ENCODE measurements at places on chromosomes 2 and 18. TPM values are rescaled to one million over a fixed set of nuclear protein-coding genes. Genes with fewer than 3 reads are reported as not detected.
A peak's percentile ranks its signal among the peaks of the same experiment; 100 is the strongest.

DNA sequence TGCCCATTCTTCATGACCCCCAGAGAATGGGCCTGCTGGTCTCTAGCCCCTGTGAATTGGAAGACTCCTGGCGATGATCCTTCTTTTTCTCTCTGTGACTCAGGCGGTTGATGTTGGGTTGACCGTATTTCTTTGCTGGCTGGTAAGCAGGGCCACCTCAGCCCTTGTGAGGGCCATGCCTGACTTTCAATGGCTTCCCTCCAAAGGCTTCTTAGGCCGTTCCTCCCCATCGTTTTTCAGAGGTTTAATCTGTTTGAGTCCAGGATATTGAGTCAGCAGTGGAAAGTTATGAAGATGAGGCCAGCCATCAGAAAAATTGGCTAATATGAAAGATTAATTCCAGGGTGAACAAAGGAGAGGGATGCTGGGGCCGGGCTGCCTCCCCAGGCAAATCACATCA, 13.6 kb downstream of the HPCAL1 start:
- no peak for DNase-seq

DNA sequence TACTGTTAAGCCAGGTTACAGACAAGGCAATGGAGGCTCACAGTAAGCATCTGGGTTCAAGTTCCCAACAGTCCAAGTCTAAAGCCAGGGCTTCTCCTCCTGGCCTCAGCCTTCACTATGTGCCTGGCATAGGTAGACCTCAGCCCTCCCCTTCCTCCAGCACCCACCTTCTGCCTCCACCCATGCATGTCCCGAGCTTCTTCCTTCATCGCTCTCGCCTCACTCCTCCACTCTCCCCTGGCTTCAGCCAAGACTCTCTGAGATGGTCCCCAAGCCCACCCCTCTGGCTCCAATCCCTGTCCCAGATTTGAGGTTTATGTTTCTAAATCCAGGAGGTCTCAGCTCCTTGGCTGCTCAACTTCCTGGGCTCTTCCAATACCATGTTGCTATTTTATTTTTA, 26.9 kb downstream of the CENPA start:
- no peak for DNase-seq

DNA sequence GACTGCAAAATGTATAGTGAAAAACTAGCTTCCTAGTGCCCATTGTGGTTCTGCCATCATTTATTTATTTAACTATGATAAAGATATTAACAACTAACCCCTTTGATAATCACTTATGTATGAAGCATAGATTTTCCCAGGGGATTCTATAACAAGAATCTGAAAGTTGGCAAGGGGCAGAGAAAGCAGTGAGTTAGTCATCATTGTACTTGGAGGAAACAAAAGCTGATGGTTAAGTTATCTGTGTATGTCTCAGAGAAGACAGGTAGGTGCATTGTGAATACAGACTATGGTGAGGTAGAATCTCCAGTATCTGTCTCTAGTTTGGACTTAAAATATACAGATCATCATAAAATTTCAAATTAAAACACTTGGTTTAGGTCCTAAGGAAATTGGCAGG, 2159.1 kb upstream of the CELF4 start:
- DNase-seq, result peak; percentile 10

DNA sequence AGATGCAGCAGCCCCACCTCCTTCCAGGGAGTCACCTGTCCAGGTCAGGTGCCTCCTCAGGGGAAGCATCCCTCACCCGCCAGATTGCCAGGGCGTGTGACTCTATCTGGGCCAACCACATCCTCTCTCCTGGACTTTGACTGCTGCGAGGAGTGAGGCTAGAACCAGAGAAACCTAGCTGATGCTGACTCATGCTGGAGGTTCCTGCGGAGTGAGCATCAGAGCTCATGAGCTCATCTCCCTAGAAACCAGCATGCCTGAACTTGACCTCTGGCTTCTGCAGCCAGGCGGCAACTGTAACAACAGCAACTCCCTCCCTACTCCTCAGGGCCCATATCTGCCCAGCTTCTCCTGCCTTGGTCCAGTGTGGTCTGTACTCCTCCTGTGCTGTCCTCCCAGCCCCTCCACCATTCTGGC, 28.3 kb upstream of the NT5DC4 start:
- peak; percentile 99 for DNase-seq

GRCh38 chr2:96773922-96774321, 13.2 kb downstream of the CNNM4 start:
- no peak for DNase-seq

- DNase-seq, result no peak
Observed at GRCh38 chr18:76461148-76461547, 33.9 kb downstream of the ZNF516 start.

DNA sequence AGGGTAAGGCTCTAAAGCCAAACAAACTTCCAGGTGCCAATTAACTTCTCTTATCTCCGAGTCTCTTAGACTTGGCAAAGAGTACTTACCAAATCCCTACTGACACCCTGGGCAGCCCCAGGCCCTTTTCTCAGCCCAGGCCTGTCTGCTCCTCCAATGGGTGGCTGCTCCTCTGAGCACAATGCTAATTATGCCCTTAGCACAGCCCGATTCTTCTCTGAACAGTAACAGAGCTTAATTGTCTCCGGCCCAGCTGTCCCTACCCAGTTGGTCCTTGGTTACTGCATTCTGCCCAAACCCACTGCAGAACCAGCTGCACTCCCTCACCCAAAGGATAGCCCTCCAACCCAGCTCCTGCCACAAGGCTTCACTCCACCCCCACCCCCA, 110.3 kb downstream of the SMAD7 start:
- DNase-seq, result no peak

DNA sequence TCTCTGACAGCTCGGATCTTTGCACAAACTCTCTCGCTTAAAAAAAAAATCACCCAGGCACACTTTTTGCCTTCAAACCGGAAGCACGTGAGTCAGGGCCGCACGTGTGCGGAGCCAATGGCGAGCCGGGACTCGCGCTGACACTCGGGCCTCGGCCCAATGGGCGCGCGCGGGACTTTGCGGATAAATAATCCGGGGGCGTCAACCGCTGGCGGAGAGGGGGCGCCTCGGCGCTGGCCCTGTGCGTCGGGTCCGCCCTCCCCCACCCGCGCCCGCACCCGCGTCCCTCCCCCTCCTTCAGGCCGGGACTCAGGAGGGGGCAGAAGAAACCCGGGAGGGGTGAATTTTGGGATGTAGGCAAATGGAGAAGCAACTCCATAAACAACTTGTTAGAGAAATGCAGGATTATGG, 319 bp upstream of the EN1 start:
- peak; percentile 94 for DNase-seq

GRCh38 chr2:177393203-177393755, 706 bp downstream of the AGPS start:
- no peak for DNase-seq

DNA sequence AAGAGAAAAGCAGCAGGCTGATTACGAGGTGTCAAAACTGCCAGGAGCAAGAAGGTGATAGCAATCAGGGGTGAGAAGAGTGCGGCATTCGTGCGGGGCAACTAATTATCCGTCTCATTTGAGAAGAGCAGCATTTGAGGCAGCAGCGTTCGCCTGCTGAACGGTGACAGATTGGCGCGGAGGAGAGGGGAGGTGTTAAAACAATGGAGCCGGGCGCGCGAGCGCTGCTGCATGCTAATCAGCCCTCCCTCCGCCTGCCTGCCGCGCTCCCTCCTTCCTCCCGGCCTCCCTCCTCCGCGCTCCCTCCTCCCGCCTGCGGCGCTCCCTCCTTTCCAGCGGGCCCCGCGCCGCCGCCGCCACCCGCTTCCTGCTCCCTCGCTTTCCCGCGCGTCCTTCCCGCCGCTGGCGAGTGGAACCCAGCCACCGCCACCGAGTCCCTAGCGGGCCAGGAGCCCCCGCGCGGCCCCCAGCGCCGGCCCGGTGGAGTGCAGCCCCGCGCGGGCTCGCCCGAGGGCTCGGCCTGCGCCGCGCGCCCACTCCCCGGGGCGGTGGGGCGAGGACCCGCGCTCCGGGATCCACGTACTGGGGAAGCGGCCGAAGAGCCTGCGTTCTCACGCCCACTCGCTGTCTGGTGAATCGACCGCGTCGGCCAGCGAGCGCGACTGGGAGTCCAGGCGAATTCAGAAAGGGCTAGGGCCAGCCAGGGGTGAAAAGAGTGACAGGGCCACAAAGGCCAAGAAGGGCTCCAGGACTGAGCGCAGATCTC, 69.5 kb upstream of the PSMD14 start:
- DNase-seq, result peak; percentile 52

DNA sequence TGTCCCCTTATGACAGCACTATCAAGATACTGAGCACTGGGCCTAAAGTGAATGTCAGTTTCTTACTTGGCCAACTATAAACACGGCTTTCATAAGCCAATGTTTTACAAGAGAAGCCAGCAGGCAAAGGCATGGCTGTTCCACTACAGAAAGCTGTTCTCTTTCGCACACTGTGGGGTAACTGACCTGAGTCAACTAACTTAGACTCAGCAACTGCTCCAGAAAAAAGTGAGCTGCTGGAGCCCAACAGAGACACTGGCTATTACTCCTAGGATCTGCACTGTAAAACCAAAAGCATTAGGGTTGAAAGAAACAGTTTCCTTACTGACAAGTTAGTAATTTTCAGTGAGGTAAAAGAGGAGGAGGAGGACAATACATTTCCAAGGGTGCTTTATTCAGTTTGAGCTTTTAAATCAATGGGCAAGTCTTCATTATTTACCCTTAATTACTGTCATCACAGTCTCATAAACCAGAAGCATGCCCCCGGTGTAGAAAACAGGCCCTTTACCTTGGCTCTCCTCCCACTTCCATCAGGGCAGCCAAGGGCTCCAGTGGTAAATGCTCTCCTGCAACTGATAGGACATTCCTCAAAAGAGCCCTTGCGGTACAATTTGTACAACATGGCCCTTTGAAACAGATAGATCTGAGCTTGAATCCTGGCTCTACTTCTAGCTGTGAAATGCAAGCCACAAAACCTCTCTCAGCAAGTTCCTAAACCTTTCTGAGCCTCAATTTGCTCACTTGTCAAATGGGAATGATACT, 275.7 kb downstream of the PDE11A start:
- no peak for DNase-seq

DNA sequence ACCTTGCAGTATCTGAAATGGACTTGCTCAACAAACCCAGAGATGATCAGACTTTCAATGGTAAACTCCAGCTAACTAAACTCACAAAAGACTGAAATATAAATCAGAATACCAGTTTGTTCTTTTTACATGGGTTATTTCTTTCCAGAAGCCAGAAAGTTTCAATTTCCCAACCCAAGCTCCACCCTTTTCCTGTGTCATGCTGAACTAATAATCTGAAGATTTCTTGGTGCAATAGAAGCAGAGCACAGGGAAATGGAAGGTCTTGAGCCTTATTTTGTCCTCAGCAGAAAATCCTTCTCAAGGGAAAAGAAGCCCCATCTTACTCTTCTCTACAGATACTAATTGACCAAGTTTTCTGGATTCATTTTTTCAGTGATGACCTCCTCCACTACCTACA, 93.3 kb upstream of the PAPOLG start:
- no peak for DNase-seq

GRCh38 chr2:219109471-219109870, 48.8 kb upstream of the IHH start:
- no peak for DNase-seq

The NPHP1 gene
- total RNA-seq, result 4.8 TPM

The NEMP2 gene
- 13.7 TPM for total RNA-seq

The RIOK3 gene
- 42.3 TPM for total RNA-seq

The ATOH8 gene
- 129 TPM for total RNA-seq

The KIF5C gene
- 0.32 TPM for total RNA-seq

The WDR75 gene
- total RNA-seq, result 56.5 TPM

The ABCG5 gene
- not detected for total RNA-seq

The DPP4 gene
- total RNA-seq, result 27.7 TPM

The ANKRD23 gene
- 1.0 TPM for total RNA-seq

Measured in LHCN-M2 (cell line).